ENCODE measurements at places on chromosomes 12 and 14. TPM values are rescaled to one million over a fixed set of nuclear protein-coding genes. Genes with fewer than 3 reads are reported as not detected.

The LHX5 gene
- not detected for total RNA-seq

The CD163L1 gene
- not detected for total RNA-seq

The DNAJC22 gene
- not detected for total RNA-seq

The SERPINA3 gene
- not detected for total RNA-seq
